ENCODE measurements at places on chromosomes 3 and 15.

DNA sequence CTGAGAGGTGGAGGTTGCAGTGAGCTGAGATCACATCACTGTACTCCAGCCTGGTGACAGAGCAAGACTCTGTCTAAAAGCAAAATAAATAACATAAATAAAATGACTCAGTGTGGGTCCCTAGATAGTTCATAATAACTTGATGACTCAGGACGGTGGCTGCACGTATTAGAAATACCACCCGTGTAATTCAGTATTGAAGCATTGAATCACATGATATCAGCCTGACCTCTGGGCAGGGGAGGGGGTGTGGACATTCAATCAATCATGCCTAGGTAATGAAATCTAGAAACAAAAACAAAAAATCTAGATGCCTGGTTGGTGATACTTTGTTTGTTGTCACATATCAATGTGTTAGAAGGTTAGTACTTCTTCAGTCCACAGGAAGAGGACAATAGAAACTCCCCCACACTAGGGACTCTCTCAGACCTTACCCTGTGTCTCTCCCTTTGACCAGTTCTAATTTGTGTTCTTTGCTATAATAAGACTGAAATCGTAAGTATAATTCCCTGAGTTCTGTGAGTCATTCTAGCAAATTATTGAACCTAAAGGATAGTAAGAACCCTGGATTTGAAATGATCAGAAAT, 177.3 kb downstream of the GAP43 start:
- no peak for DNase-seq

- no peak for DNase-seq
Observed at GRCh38 chr3:182244222-182244971, 532.7 kb downstream of the SOX2 start.

GRCh38 chr3:188124184-188124583, 29.8 kb upstream of the LPP start:
- DNase-seq = no peak

DNA sequence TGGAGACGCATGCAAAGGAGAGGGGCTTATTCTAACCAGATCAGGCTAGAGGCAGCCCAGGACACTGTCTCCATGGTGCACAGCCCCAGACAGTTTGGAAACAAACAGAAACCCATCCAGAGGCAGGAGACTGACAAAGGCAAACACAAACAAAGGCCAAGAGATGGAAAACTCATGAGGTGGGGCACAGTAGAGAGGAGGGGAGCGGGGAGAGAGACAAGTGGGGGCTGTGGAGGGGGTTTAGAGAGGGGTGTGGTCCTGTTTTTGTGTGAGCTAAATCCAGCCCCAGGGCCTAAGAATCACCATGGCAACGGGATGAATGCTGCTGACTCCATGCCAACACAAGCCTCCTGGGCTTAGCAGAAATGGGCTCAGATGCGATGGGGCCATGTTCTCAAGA, 32.3 kb downstream of the PARP16 start:
- no peak for DNase-seq

- no peak for DNase-seq
Observed at GRCh38 chr15:90955624-90956273, 1.1 kb downstream of the RCCD1 start.
